Bronchial epithelial cell (primary cell): ENCODE measurements at places on chromosomes 16 and 17. TPM values are rescaled to one million over a fixed set of nuclear protein-coding genes. Genes with fewer than 3 reads are reported as not detected.

SHISA6 gene
- not detected in 2 replicates for total RNA-seq

CRYM gene
- total RNA-seq = 0.79 and 1.2 TPM in 2 replicates

PRMT7 gene
- 23.9 and 36.9 TPM in 2 replicates for total RNA-seq

RBFOX1 gene
- not detected in 2 replicates for total RNA-seq

CCDC200 gene
- total RNA-seq = not detected in 2 replicates

TRIM72 gene
- total RNA-seq = under 0.01 TPM in 1 of 2 replicates, not detected in the other

PRR35 gene
- total RNA-seq = not detected in 2 replicates

STXBP4 gene
- total RNA-seq = 1.7 and 2.1 TPM in 2 replicates

CCL1 gene
- not detected in 2 replicates for total RNA-seq

SLC5A11 gene
- not detected in 2 replicates for total RNA-seq

TMIGD1 gene
- not detected in 2 replicates for total RNA-seq
